Globus pallidus (tissue), 1 donor: ENCODE measurements at places on chromosomes 5 and 9.
A peak's percentile ranks its signal among the peaks of the same experiment; 100 is the strongest.

GRCh38 chr5:54159153-54159892 lies 151.1 kb downstream of the ARL15 start:
- peak; percentile 9 for DNase-seq

DNA sequence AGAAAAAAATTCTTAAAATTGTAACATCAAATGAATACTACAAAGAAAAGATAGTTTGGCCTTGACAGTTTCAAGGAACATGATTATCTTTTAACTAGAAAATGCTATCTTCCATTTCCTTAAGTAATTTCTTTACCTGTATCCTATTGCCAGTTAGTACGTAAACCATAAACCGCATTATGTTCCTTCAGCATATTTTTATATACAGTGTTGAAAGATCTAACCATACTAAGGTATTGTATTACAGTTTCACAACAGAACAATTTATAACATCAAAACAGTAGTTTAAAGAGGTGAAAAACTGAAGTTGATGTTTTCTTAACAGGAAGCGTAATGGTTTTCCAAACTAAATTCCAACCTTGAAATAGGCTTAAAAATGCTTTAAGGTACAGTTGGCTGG lies 45.1 kb downstream of the GLRX start:
- no peak for DNase-seq

DNA sequence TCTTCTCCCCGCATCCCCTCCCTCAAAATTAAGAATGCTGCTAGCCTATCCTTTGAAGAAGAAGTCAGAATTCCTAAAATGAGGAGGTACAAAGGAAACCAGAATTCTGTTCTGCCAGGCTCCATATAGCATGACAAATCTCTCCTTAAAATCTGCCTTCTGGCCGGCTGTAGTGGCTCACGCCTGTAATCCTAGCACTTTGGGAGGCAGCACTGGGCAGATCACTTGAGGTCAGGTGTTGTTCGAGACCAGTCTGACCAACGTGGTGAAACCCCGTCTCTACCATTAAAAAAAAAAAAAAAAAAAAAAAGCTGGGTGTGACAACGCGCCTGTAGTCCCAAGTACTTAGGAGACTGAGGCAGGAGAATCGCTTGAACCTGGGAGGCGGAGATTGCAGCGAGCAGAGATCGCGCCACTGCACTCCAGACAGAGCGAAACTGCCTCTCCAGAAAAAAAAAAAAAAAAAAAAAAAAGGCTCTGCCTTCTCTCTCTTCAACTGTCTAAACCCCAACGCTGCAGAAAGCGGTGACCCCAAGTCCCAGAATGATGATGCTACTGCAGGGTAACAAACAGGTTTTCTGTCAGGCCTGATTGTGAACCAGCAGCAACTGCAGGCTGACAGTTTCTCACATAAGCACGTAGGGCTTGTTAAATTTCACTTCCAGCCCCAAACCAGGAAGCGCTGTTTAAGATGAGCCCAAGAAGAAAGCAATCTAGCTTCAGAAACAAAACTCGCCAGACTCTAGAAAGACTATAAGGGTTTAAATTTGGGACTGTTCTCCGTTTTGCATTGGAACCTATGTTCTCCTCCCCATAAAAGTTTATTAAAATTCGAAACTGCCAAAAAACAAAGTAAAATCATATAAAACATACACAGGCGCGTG lies 963 bp upstream of the CAST start:
- DNase-seq, result peak; percentile 59

GRCh38 chr9:69331444-69331843 lies 6.4 kb downstream of the ENTREP1 start:
- no peak for DNase-seq

DNA sequence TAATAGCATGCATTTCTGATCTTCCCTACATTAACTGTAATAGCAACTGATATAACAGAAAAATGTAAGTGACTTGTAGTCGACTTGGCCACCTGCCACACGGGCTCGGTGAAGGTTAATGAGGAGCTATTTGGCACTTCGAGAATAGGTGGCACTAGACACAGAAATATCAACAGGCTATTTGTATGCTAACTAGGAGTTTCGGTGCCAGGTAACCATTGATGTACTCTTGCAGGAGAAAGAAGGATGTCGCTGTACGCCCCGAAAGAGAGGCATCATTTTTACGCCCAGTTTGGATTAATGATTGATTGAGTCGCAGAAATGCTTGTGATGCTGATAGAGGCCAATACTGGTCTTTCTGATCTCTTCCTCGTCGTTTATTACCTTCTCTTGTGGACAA lies 516 bp upstream of the DMRT2 start:
- DNase-seq, result no peak

- DNase-seq, result no peak
Measured at GRCh38 chr5:16410338-16410737, 55.3 kb downstream of the ZNF622 start.

GRCh38 chr5:78647838-78648358 lies 674 bp downstream of the LHFPL2 start:
- peak; percentile 57 for DNase-seq

GRCh38 chr9:87531370-87532295 lies 34.0 kb downstream of the DAPK1 start:
- no peak for DNase-seq

- DNase-seq, result peak; percentile 62
Measured at GRCh38 chr9:109627042-109627441, 128.9 kb upstream of the PTPN3 start.

GRCh38 chr5:6407558-6408259 lies 29.4 kb upstream of the MED10 start:
- DNase-seq, result no peak

GRCh38 chr9:72675586-72675985 lies 154.2 kb downstream of the TMC1 start:
- DNase-seq, result no peak

GRCh38 chr5:143311428-143311827 lies 92.1 kb downstream of the NR3C1 start:
- DNase-seq, result no peak

DNA sequence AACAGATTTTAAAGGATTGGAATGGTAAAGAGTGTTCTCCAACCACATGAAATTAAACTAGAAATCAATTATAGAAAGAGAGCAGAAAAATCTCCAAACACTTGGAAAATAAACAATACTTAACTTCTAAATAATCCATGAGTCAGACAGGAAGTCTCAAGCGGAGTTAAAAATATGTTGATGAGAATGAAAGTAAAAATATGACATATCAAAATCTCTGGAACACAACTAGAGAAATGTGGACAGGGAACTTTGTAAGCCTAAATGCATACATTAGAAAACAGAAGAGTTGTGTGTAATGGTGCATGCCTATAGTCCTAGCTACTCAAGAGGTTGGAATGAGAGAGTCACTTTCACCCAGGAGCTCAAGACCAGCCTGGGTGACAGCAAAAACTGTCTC lies 47.9 kb upstream of the ZNF618 start:
- DNase-seq, result no peak

DNA sequence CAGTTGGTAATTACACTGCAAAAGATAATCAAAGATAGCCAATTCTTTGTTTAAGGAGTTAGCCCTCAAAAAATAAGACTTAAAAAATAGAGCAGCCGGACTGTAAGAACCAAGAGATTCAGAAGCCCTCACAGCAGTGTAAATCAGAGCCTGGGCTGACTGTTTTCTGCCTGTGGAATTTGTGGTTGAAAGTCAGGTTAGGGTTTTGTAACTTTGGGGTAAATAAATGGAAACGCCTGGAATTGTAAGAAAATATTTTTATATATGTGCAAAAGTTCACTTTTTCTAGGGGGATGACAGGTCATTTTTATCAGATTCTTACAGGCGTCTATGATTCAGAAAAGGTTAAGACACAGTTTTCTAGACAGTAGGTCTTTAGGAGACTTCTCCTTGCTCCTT lies 35.6 kb downstream of the KLHL3 start:
- no peak for DNase-seq

DNA sequence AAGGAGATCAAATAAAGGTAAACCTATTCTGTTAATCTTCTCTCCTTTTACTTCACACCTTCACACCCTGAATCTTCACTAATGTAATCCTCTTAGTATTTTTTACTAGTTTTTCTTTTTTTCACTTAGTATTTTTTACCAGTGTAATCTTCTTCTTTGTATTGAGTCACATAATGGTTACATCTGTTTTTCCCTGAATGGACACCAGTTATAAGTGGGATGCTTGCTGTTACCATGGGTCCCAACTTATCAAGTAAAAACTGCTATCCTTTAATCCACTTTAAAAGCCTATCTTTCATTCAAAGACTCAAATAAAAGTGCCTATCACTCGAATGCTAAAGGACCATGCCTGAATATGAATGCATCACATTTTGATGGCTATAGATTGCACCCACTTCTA lies 15.1 kb downstream of the ZFAND5 start:
- DNase-seq, result no peak

GRCh38 chr9:130347036-130347435 lies 81.5 kb downstream of the HMCN2 start:
- DNase-seq, result no peak
